Renal pelvis (tissue), 12 donors: ENCODE measurements at places on chromosomes 11 and 22. TPM values are rescaled to one million over a fixed set of nuclear protein-coding genes. Genes with fewer than 3 reads are reported as not detected.

DNA sequence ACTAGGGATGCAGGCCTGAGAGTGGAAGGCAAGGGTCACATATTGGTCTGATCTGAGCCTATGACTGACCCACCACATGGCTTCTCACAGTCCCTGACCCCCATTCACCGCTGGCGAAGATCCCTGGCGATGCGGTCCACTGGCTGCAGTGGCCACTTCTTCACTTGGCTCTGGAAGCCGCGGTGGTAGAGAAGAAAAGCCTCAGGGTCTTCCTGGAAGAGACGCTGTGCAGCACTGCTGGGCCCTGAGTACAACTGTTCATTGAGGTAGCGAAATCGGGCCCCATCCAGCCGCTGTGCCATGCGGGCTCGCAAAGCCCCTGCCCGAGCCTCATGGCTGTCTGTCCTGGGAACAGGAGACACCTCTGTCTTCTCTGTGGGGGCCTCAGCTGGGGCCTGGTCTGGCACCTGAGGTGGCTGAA is 2.4 kb downstream of the RRP8 start:
- DNase-seq, result no peak

- DNase-seq, result peak; percentile 77
These were observed 22.8 kb downstream of the ARRB1 start for GRCh38 chr11:75328426-75329277.

DNA sequence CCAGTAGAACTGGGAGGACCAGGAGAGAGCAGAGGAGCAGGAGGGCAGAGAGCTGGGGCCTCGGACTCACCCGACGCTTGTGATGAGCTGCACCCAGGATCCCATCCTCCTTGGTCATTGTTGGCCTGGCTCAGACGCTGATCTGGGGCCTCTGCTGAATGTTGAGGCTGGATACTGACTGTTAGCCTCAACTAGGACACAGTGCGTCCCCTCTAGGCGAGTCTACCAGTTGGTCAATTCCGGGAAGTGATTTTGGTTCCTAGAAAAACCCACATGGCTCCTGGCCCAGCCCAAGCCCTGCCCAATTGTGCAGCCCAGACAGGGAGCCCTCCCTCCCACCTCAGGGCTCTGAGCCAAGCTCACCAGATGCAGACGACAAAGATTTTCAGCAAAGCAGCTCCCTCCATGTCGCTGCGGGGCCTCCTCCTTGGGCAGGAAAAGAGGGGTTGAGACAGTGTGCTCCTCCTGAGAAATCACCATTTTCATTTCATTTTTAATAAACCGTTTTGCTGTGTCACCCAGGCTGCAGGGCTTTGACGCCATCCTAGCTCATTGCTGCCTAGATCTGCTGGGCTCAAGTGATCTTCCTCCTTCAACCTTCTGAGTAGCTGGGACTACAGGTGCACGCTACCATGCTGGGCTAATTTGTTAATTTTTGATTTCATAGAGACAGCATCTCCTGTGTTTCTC is at the start of gene APOL4:
Gene APOL4, minus strand, starts transcription at position 180 of the 690 bp plus-strand sequence. Its CDS starts 75 bp downstream, at position 105.
- DNase-seq, result peak; percentile 55

DNA sequence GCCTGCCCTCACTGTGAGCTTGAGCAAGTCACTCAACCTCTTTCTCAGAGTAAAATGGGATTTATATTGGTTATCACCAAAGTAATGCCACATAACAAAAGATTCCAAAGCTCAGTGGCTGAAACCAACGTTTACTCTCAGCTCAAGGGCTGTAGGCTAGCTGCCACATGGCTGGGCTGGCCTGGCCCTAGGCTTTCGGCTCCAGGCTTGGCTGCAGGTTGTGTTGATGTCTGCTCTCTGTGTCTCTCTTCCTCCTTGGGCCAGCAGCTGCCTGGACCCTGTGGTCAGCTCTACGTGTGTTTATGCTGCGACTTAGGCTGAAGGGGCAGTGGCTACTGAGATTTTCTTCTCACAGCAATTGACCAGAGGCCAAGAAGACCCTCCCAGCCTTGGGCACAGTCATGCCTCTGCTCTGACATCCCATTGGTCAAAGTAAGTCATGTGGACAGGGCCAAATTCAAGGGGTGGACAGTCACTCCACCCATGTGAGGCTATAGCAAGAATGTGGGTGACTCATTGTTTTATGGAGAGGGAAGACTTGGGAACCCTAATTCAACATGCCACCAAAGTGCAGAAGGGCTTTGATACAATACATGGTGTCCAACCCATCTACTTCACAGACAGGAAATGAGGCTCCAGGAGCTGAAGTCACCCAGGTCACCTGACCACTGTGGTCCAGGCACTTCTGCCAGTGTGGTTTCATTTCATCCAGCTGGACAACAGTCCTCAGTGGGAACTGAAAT is 90.6 kb downstream of the TSPAN18 start:
- DNase-seq, result no peak

GRCh38 chr11:42840860-42841259 is 470.9 kb upstream of the API5 start:
- no peak for DNase-seq

DNA sequence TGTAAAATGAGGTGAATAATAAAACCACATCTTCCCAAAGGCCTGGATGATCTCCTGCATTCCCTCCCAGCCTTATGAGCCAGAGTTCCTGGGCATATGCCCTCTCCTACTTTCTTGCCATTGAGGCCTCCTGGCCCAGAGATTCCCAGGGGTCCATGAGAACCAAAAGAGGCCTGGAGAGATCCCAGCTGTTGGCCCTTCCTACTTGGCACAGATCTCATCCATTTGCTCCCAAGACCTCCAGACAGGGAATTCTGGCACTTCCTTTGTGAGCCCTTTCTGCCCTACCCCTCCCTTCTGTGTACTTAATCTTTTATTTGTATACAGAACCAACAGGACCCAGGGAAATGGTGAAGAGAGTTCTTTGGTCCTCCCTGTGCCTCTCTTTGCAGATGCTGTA is 21.4 kb downstream of the POU2F3 start:
- DNase-seq, result no peak

- DNase-seq, result no peak
These were observed 99.8 kb downstream of the ZBTB16 start for GRCh38 chr11:114159320-114159719.

DNA sequence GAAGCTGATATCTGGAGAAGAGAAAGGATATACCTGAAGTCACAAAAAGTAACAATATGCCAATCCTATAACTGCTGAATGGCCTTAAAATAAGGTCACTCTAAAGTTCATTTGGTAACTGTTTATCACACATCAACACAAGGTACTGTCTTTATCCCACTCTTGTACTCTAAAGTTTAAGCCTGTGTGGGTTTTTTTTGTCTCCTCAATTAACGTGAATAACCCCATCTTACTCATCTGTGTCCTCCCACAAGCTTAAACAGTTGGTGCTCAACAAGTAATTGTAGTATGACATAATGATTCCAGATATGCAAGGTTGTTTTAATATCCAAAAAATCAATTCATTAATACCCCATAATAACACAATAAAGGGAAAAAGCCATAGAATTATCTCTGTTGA is 42.1 kb downstream of the PAK1 start:
- no peak for DNase-seq

GRCh38 chr11:78732246-78732645 is 157.6 kb upstream of the NARS2 start:
- no peak for DNase-seq

DNA sequence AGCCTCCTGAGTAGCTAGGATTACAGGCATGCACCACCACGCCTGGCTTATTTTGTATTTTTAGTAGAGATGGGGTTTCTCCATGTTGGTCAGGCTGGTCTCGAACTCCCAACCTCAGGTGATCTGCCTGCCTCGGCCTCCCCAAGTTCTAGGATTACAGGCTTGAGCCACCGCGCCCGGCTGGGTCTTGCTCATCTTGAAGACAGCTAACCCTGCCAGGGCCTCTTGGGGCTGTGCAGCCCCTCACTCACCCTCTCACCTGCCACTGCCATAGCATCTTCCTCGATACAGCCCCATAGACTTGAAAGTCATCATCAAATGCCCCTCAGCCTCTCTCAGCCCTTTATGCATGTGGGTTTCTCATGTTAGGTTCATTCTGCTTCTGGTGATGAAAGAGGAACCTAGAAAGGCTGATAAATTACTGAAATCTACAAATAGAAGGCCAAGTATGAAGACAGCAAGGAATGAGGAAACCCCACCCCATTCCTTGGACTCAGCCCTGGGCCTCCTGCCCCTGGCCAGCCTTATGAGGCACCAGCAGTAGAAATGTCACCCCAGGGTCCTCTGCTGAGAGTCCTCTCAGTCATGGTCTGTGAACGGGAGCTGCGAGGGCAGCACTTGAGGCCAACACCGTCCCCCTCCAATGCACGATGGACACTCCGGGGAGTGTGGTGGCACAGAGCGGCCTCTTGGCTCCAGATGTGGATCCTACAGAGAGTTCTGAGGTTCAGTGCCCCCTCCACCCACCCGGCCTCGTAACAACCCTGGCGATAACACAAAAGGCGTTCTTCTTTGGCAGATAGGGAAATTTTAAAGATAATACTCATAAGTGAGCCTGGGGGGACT is 24.8 kb downstream of the SCGB1A1 start:
- no peak for DNase-seq

ABCG4 gene
- polyA plus RNA-seq, result 1.4 TPM

LRRN4CL gene
- 1.0 TPM for polyA plus RNA-seq

APOL5 gene
- 0.07 TPM for polyA plus RNA-seq
